ENCODE measurements at places on chromosomes 1 and 21. TPM values are rescaled to one million over a fixed set of nuclear protein-coding genes. Genes with fewer than 3 reads are reported as not detected.

Gene TMEM79
- total RNA-seq, result 1.5 TPM

Gene C1orf94
- total RNA-seq, result under 0.01 TPM

Gene MPC2
- total RNA-seq, result 21.5 TPM

Gene GCSAML
- total RNA-seq, result not detected

Gene CASP9
- total RNA-seq, result 3.9 TPM

Gene CASQ1
- not detected for total RNA-seq

Gene GOLT1A
- total RNA-seq, result not detected

Gene KLHDC8A
- not detected for total RNA-seq

Gene OR2M3
- not detected for total RNA-seq
